ENCODE measurements at places on chromosomes 1 and 21. TPM values are rescaled to one million over a fixed set of nuclear protein-coding genes. Genes with fewer than 3 reads are reported as not detected.

Gene FAM72C
- total RNA-seq, result 3.7 TPM

Gene TNFSF18
- total RNA-seq, result 45.6 TPM

Gene ILDR2
- not detected for total RNA-seq

Gene PEX10
- total RNA-seq, result 41.0 TPM

Gene ASPM
- 27.8 TPM for total RNA-seq

Gene SDHC
- 31.2 TPM for total RNA-seq

Gene PLA2G5
- total RNA-seq, result 0.07 TPM

Gene CPLANE2
- 10.3 TPM for total RNA-seq

Gene SPRR2F
- not detected for total RNA-seq

Gene AKR7A3
- total RNA-seq, result 0.11 TPM

Gene TLCD4
- 0.04 TPM for total RNA-seq

Gene NBPF26
- total RNA-seq, result 11.7 TPM

Gene FAM43B
- not detected for total RNA-seq

Gene AGT
- total RNA-seq, result 0.04 TPM

Gene RXRG
- not detected for total RNA-seq

Gene VAV3
- total RNA-seq, result 1.1 TPM

Gene FAM167B
- total RNA-seq, result 5.5 TPM

Gene SLC26A9
- total RNA-seq, result not detected

Gene CLDN8
- total RNA-seq, result not detected

Gene CCDC27
- not detected for total RNA-seq

Gene ITLN1
- not detected for total RNA-seq

Gene OR2L2
- not detected for total RNA-seq

Gene COL16A1
- total RNA-seq, result 0.53 TPM

Gene FGR
- 0.07 TPM for total RNA-seq

Gene GSTM5
- total RNA-seq, result 0.18 TPM

Gene LORICRIN
- total RNA-seq, result not detected

Gene SLC1A7
- not detected for total RNA-seq

Gene PRELP
- not detected for total RNA-seq

Gene DHX9
- total RNA-seq, result 190 TPM

Gene KRTAP22-1
- total RNA-seq, result not detected

Gene MCOLN3
- not detected for total RNA-seq

Gene LCE1F
- total RNA-seq, result not detected

Gene TSSK3
- total RNA-seq, result 0.20 TPM

Gene LDLRAD2
- not detected for total RNA-seq

Gene PDE9A
- not detected for total RNA-seq
